ENCODE measurements at places on chromosomes 2 and 18. TPM values are rescaled to one million over a fixed set of nuclear protein-coding genes. Genes with fewer than 3 reads are reported as not detected.

DNA sequence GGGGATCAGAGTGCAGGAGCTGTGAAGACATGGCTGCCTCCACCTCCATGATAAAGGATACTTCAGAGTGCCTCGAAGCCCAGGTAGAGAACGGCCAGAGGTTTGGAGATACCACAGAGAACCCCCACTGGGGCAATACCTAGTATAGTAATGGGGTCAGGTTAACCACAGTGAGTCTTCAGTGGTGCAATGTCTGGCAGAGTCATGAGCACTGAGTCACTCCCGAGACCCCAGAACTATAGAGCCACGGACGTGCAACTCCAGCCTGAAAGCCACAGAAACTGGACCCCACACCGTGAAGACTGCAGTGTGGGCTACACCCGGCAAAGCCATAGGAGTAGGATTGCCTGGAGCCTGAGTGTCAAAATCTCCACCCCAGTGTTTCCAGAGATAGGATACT is 746.6 kb downstream of the CBLN2 start:
- no peak for DNase-seq

DNA sequence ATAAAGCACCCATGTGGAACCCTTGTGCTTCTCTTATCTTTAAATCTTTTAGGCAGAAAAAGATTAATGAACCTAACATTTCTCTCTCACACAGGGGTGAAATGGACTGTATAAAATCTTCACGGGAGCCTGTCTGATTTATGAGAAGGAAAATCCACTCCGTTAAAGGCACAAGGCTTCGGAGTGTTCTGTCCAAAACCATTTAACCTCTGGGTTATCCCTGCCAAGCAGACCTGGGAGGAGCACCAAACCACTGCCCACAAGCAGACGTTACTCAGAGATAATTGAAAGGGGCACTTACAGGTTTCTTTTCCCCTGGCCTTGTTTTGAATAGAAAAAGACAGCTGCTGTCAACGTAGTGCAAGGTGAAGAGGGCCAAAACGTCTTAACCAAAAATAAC is 184.4 kb upstream of the DOK6 start:
- no peak for DNase-seq

DNA sequence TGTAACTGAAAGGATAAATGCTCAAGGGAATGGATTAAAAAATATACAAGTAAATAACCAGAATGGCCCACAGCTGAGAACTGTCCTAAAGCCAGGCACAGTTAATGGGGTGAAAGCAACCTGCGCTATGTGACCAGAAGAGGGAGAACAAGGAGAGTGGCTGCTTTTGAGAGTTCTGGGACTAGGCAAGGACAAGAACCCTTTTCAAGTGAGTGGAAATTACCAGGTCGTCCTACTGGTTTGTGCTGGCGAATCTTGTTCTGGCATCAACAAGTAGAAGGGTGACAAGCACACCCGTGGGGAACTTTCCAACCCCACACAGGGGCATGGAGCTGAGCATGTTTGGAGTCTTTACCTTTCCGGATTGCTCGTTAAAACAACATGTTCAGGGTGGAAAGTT is 82.8 kb downstream of the TMEM17 start:
- DNase-seq: no peak

DNA sequence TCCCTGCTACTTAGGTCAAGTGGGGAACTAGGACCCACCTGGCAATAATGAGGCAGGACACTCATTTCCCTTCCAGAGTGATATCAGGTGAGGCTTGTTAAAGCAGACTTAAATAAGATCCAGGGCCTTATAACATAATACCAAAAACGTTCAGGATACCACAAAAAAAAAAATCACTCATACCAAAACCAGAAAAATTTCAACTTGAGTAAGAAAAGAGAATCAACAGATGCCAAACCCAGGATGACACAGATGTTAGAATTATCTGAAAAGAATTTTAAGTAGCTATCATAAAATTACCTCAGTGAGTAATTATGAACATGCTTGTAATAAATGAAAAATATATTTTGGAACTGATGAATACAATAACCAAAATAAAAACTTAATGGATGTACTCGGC is 255.6 kb upstream of the OSR1 start:
- DNase-seq: peak; percentile 75

DNA sequence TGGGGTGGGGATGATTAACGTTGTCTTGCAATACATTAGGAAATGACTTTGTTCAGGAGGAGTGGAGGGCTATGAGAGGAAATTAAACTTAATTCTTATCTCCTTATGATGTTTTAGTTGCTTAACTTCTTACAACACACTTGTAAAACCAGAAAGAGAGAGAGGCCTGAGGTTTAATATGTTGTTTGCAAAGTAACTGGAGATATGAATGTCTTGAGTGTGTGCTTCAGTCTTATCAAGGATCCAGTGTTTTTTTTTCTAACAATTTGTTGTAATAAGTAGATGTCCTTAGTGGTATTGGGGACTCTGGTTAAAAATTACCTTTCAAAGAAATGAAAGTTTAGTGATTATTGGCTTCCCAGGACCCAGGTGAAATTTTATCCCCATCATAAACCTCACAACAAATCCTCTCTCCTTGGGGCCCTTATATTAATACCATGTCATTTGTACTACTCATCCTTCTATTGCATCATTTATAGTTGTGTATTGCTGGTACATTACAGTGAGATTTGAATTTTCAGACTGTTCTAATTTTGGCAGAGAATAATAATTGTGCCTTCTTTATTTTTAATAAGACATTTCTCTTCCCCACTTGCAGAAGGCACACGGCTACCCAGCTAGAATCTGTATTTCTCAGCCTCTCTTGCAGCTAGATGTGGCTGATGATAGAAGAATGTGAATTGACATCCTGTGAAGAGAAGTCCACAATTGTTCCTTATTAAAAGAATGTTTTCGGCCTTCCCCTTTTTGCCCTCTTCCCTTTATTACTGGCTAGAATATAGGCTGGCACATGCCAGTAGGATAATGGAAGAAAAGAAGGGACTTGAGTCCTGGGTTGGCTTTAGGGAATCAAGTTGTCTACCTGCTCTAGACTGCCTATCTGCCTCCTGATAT is 91.9 kb upstream of the CXCR4 start:
- DNase-seq: no peak

- DNase-seq: no peak
Measured at GRCh38 chr18:23459530-23459921, 6.4 kb downstream of the RIOK3 start.

DNA sequence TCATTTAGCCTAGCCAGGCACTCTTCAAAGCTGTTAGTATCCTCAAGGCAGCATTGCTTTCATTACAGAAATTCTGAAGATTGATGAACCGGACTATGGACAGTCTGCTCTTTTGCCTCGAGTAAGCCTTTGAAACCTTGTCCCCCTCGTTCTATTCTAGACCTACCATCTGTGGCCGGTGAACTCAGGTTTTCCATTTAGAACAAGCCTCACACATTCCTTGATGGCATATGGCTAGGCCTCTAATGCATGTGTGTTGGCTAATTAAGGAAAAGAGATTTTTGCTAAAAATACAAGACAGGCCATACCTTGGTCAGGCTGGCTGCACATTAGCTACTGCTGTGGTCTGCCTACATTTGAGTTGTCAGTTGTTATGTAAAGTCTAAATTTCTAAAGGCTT is 111.8 kb downstream of the CERS6 start:
- no peak for DNase-seq

DNA sequence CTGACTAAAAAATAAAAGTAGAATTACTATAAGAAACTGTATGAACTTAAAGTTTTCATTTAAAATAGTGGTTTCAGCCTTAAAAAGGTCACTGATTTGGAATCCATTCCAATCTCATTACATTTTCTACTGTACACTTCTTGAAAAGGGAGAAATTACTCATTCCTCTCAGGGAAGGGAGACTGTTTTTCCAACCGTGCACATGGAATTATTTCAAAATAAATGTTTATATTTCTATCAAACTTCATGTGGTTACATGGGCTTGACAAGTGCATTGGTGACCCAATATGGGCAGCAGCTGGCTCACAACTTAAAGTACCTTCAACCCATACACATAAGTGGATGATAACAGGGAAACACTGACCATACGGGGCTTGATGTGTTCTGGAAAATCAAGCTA is 324.5 kb upstream of the THUMPD2 start:
- peak; percentile 85 for DNase-seq

DNA sequence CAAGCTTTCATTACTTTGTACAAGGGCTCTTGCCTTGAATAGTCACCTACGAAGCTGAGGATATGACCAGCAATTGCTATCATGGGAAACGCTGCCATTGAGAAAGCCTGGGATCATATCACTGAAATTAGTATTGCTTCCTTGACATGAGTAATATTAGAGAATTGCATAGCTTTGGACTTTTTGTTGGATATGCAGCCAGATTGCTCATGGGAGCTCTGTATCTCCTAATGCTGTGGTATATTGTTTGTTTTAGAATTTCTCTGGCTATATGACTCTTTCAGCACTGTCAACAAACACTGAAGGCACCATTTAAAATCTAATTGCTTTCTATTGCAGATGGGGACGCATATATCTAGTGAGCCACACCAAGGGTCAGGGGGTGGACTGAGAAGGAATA is 80.0 kb upstream of the WDSUB1 start:
- no peak for DNase-seq

DNA sequence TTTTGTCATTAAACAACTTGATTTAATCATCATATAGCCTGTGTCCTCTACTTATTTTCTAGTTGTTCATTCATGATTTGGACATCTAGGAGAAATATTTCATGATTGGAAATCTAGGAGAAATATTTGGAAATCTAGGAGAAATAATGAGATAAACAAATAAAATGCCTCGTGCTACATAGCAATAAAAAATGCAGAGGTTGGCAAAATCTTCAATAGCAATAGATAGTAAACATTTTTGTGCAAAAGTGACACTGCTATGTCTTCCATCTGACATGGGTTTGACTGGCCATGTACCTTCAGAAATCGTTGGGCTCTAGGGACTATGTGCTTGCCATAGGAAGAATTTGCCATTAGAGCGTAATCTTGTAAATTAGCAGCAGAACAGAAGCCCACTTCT is 1304.5 kb upstream of the ZEB2 start:
- no peak for DNase-seq

GRCh38 chr18:54590945-54591344 is at the start of gene DYNAP:
Gene DYNAP, plus strand, starts transcription at chr18:54591245. Its CDS starts 38 bp downstream, at chr18:54591283.
- no peak for DNase-seq

DNA sequence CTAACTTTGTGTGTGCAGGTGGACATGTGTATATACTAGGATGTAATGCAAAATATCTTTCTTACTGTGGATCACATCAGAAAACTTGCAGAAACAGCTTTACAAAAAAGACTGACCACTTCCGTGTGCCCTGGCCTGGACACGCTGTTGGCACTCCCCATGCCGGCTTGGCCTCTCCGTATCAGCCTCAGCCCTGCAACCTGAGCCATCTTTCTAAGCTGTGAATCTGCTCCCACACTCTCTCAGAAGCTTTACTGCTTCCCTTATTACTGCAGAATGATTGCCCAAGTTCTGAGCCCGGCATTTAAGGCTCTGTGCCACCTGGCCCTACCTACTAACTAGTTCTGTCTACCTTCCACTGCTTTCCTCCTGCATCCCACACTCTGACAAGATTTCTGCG is 37.8 kb downstream of the MYO7B start:
- no peak for DNase-seq

DNA sequence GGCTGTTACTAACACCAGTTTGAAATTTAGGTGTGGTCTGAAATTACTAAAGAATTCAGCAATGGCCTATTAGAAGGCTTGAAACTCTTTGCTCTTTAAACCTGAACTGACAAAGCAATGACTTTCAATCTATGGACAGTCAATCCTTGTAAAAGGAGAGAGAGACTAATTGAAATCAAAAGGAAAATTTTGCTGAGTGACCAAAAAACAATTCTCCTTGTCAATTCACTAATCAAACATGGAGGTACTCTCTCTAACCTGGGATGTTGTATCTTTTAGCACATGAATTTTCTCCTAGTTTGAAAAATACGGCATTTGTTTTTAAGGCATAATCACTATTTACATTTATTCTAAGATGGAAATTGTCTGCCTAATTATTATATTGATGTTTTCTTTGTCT is 49.6 kb upstream of the ATIC start:
- DNase-seq: no peak

DNA sequence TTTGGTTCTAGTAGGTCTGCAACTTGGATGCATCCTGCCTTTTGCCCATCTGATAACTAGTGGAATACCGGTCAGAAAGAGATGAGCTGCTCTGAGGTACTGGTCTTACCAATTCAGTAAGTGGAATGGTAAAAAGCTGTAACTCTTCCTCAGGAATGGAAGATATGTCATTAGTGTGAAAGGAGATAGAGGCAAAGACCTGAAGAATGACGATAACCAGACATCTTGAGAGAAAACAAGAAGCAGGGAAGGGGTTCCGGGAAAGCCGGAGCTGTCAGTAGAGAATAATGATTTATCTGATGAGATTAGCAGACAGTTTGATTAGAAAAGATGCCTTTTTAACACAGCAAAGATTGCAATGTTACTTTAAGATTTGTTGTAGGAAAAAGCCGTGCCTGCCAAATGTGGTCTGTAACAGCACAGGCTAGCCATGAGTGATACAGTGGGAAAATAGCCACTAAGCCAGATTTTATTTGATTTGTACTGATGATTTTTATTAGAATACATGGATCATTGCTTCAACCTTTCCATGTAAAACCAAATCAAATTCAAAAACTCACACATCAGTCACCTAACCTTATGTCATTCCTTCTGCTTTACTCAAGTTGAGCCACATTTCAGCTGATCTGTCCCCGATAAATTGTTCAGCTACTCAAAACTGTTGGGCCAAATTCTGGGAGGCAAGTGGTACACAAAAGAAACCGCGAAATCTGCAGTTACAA is 110.0 kb downstream of the TCF4 start:
- peak; percentile 26 for DNase-seq

DNA sequence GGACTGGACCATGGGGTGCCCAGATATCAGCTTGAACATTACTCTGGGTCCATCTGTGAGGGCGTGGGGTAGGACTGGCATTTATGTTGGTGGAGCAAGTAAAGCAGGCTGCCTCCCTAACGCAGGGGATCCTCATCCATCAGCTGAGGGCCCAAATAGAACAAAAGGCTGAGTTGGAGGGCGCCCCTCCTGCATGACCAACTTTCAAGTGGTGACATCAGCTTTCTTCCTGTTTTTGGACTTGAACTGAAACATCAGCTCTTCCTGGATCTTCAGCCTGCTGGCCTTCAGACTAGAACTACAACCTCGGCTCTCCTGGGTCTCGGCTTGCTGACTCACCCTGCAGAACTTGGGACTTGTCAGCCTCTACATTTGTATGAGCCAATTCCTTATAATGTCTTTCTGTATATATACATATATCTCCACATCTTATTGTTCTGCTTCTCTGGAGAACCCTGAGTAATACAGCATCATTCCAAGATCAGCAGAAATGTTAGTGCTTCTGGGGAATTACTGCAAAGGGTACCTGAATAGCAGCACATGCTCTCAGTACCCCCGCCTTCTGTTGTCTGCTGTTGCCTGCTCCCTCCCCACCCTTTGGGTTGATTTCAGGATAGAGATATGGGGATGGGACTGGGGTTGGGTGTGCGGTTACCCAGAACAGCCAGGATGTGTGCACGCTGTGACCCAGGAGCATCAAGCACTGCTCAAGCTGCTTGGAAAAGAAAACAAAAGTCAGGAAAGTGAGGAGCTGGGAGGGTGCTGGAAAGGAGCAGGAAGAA is 20.0 kb downstream of the TMEM127 start:
- no peak for DNase-seq

PLCD4 gene
- total RNA-seq: 6.6 TPM

ANKRD44 gene
- total RNA-seq: 4.0 TPM

TGOLN2 gene
- 114 TPM for total RNA-seq

SMARCAL1 gene
- total RNA-seq: 16.2 TPM

PSMA8 gene
- not detected for total RNA-seq

HPCAL1 gene
- total RNA-seq: 241 TPM

MALT1 gene
- 20.5 TPM for total RNA-seq

TTN gene
- total RNA-seq: 5.5 TPM

MDH1B gene
- 0.86 TPM for total RNA-seq
